ENCODE measurements at places on chromosomes 11 and 22.

GRCh38 chr22:49826603-49827270 lies 936 bp downstream of the BRD1 start:
- peak; percentile 51 for DNase-seq

DNA sequence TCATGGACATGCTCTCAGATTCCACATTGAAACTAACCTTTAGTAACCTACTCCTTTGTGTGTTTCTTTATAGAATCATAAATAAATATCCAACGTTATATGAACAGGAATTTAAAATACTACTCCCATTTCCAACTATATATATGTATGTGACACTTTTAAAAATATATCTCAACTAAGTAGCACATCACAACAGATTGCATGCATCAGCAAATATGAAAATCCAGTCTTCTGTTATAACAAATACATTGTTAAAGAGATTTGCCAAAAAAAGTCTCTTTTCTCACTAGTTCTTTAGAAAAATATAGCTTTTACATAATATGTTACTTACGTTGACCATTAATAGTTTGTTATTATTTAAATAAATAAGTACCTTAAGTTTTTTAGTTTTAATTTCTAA lies 1608.6 kb upstream of the RAG2 start:
- DNase-seq, result no peak

DNA sequence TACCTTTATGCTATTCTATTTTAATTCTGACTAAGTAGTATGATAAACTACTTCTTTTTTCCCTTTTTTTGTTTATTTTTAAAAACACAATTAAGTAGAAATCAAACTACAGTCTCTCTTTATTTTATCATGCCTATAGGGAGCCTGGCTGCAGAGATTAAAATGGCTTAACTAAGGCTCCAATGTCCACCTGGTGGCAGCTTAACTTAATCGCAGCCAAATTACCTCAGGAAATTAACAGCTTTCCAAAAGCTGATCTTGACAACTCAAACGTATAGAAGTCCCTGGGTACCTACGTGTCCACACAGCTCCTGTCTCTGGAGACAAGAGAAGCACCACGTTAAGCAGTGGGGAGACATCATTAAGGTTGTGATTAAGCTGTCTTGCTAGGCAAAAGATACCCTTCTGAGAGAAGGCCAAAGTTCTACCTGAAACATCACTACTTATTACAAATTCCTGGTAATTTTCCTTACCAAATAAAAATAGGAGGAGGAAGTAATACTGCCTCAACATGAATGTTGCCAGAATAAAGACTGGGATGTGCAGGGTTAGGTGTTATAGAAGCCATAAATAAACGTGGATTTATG lies 63.2 kb upstream of the SNX19 start:
- DNase-seq, result peak; percentile 11

DNA sequence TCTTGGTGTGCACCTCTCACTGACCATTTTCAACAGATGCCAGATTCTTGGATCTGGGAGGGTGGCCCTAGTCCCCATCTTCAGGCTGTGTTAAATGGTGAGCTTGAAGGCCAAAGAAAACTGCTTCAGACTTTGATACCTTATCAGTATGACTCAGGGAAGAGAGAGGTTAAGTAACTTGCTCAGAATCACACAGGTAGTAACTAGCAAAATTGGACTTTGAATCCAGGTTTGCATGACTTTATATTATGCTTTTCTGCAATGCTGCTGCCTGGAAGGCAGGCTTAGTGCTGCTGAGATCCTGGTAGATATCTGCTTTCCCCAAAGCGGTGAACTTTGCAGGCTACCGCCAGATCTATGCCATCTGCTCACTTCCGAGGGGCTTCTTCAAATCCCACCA lies 487.3 kb downstream of the INSC start:
- no peak for DNase-seq

DNA sequence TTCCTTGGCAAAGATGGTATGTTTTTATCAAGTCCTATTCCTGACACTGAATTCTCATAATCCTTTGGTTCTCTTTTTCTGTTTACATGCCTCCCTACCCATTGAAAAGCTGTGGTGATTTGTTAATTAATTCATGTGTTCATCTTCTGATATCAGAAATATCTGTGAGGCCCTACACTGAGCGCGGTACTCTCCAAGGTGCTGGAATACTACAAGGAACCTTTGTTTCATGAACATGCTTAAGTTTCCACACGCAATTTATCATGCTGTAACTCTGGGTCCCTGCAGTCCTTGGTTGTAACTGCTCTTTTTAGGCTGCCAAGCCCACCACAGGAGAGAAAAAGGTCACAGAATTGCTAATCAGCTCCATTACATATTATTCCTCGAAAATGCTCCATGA lies 331.8 kb downstream of the FAT3 start:
- no peak for DNase-seq

DNA sequence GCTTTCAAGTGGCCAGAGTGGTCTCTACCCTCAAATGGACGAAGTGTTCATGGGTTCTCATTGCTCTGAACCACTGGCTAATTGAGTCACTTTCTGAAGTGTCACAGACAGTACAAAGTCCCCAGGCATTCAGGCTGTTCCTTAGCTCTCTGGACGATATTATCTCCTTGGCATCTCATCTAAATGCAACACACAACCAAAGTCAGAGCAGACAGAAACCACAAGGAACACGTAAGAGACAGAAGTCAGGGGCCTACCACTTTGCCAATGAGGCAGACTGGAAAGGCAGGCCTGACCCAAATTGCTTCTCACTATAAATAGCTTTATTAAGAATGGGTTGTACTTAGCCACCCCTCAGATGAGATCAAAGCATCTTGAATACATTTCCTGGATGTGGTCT lies 29.0 kb upstream of the LDLRAD3 start:
- no peak for DNase-seq

DNA sequence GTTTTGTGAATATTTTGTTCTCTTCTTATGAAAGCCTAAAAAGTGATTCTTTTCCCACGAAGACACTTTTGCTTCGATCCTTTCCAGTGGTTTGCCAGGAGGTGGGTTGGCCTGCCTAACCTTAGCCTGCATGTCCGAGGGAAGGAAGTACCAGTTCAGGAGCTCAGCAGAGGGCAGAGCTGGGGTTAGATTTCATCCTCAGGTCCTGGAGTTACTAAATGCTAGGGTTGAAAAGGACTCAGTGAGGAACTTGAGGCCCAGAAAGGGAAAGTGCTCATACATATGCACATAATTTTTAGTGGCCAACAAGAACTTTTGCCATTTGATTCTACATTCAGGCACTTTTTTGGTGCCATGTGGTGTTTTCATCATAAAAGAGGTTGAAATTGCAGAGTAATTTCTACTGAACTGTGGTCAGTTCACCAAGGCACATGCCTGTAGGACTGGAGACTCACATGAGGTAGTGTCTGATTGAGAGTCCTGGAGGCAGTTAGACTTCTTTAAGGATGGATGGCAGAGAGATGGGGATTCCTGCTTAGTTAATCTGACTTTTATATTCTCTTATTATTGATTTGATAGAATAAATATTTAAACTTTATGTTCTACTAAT lies 36.7 kb downstream of the NCAM1 start:
- DNase-seq, result no peak

- DNase-seq, result peak; percentile 12
Measured at GRCh38 chr11:122100756-122101080, 15.3 kb downstream of the BLID start.

DNA sequence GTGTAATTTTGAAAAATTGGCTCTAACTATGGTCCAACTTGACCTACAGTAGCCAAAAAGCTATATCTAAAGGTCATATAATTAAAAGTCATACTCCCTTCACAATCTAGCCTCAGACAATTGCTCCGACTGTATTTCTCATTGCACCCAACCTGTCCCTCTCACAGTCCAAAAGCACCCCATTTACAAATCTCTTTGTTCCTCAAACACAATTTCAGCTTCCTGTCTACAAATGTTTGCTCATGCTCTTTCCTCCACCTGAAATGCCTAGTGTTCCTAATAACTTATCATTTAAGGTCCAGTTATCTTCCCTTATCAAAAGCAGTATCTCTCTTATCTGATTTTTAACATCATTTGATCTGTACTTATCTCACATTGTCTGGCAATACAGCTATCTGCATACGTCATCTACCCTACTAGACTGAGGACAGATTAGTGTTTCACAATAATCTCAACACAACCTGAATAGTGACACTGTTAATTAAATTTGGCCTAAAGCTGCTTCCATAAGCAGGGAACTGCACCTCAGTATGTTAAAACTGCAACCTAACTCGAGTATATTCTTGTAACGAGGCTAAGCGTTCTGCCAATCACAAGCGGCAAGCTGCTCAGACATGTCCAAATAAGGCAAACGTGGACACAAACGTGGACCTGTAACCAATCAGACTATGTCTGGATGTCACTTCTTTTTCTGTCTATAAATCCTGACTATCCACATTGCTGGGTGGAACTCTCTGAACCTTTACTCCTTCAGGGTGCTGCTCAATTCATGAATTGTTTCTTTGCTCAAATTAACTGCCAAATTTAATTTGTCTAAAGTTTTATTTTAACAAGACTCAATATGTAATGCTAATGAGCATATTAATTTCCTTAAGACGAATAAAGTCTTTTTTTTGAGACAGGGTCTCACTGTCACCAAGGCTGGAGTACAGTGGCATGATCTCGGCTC lies 15.9 kb downstream of the PICALM start:
- DNase-seq, result no peak

- DNase-seq, result peak; percentile 28
Measured at GRCh38 chr11:13429836-13430235, 33.2 kb downstream of the BTBD10 start.

GRCh38 chr11:87353771-87354345 lies 316.1 kb downstream of the TMEM135 start:
- no peak for DNase-seq

GRCh38 chr11:8070417-8071115 lies 10.4 kb upstream of the TUB start:
- peak; percentile 31 for DNase-seq

DNA sequence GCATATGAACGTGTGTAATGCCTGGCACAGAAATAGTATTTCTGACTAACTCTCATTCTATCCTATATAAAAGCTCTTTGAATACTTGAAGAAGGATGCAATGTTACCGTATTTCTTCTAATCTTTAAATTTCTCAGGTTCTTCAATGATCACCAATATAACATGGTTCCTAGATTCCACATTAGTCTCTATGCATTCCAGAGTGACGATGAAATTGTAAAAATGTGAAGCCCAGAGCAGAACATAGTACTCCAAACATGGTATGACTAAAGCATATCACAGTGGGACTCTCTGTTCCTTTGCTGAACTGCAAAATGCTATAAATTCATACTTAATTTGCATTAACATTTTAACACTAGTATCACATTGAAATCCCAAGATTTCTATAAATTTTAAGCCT lies 877.6 kb upstream of the CHORDC1 start:
- no peak for DNase-seq
